Stimulated activated CD4-positive, alpha-beta T cell treated with anti-CD3 and anti-CD28 coated beads, TNF-alpha, amount 100 ng/mL, for 4 hours (primary cell): ENCODE measurements at places on chromosomes 2 and 18.

DNA sequence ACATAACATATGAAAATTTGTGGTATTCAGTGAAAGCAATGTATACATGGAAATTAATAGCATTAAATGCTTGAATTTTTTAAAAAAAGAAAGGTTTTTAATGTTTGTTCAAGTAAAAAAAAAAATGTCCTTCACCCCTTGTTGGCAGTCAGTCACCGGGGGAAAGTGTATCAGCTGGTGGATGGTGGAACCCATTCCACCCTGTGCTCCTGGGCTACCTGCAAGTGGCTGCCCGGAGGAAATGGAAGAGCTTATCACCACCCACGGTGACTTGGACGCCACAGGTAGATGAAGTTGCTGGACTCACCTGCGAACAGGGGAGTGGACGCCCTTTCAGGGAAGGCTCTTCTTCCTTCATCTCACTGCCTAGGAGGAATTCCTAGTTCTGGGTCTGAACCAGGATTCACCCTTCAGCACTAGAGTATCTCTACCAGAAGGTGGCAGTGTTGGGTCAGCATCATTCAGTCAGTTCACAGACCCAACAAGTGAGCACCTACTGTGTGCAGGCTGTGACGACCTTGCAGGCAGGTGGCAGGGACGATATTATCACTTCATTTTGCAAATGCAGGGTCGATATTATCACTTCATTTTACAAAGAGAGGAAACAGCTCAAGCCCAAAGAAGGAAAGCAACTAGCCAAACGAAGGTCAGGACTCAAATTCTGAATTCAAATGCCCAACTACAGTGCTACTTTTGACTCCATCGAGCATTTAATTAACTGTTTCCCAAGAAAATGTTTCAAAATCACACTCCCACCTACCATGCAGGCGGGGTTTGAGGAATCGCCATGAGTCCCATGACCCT is 35.8 kb downstream of the CIB4 start:
- DNase-seq = no peak

GRCh38 chr2:211709389-211709788 is 829.2 kb downstream of the ERBB4 start:
- no peak for DNase-seq

- no peak for DNase-seq
These were observed 53.2 kb downstream of the SH3BP4 start for GRCh38 chr2:235005023-235005422.

DNA sequence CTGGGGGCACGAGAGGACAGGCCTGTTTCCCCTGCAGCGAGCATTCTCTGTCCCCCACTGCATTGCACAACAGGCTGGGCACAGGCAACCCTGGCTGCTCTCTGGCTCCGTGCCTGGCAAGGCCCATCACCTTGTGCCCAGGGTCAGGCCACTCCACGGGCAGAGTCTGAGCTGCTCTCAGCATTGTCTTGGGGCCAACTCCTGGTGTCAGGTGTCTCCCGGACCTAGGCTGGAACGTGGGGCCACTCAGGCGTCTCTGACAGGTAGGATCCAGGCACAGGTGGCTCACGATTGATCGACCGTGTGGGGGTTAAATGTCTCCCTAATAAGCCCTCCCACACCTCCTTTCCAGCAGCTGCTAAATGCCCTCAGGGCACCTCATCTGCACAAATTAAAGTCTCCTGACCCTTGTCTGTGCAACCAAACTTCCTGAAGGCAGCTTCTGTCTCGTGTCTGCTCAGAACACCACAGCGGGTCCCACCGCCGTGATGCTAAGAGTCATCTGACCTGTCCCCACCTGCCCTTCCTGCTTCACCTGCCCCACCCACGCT is 66.6 kb upstream of the GPC1 start:
- DNase-seq = no peak

DNA sequence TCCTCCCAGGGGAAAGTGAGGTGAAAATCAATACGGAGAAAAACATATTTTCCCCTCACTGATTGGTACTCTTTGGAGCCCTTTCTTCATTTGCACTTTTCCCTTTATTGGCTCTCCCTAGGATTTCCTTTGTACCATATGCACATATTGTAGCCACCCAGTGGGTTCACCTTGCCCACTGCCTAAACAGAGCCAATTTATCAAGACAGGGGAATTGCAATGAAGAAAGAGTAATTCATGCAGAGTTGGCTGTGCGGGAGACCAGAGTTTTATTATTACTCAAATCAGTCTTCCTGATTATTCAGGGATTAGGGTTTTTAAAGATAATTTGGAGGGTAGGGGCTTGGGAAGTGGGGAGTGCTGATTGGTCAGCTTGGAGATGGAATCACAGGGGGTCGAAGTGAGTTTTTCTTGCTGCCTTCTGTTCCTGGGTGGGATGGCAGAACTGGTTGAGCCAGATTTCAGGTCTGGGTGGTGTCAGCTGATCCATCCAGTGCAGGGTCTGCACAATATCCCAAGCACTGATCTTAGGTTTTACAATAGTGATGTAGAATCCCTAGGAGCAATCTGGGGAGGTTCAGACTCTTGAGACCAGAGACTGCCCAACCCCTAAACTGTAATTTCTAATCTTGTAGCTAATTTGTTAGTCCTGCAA is 15.1 kb upstream of the KCNE4 start:
- no peak for DNase-seq

- DNase-seq = peak; percentile 33
These were observed 1.3 kb upstream of the ZBTB14 start for GRCh38 chr18:5296706-5297320.

GRCh38 chr2:43585708-43586107 is 10.1 kb downstream of the THADA start:
- no peak for DNase-seq

DNA sequence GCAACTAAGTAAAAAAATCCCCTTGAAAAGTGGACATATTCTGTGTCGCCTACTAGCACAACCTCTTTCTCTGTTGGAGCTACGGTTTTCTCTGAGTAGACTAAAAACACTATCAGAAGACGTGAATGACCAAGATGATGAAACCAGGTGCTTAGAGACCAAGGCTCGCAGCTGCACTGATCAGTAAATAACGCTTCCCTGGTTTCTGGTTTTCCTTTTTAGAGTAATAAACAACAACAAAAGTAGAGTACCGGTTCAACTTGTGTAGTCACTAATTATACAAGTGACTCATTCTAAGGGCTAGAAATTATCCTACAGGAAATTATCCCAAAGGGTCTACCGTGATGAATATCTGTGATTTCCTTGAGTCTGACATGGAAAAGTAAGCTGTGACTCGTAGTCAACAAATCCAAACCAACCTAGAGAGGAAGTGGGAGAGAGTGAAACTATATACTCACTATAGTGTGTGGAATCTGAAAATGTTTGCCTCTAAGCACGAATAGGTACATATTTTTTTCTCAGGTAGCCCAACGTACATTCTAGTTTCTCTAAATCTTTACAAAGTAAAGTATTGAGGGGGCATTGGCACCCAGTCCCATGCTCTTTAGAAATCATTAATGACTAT is 17.8 kb downstream of the RASGRP3 start:
- no peak for DNase-seq

GRCh38 chr18:66553824-66554223 is 50.1 kb downstream of the CDH19 start:
- DNase-seq = no peak

- DNase-seq = no peak
These were observed 50.8 kb downstream of the RTTN start for GRCh38 chr18:70154591-70155194.

GRCh38 chr2:176891105-176891504 is 321.5 kb upstream of the HNRNPA3 start:
- DNase-seq = no peak

DNA sequence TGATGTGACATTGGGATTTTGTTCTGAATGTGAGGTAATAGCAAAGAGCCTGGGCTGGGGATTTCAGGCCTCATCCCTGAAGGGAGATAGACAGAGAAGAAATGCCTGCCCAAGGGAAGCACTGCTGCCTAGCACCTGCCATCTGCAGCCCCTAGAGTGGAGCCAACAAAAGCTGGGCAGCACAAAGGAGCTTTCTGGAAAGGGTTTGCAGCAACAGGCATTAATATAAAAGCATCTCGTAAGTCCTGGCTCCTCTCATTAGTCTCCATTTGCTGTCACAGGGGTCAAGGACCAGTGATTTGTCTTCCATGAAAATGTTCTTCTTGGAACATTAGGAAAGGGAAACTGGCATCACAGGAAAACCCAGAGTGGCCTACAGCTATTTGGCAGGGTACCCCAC is 157.2 kb upstream of the SLC14A2 start:
- DNase-seq = no peak

- no peak for DNase-seq
These were observed 42.7 kb downstream of the MAL start for GRCh38 chr2:95068256-95068655.

GRCh38 chr2:64847930-64848329 is 141.3 kb upstream of the SLC1A4 start:
- DNase-seq = no peak

DNA sequence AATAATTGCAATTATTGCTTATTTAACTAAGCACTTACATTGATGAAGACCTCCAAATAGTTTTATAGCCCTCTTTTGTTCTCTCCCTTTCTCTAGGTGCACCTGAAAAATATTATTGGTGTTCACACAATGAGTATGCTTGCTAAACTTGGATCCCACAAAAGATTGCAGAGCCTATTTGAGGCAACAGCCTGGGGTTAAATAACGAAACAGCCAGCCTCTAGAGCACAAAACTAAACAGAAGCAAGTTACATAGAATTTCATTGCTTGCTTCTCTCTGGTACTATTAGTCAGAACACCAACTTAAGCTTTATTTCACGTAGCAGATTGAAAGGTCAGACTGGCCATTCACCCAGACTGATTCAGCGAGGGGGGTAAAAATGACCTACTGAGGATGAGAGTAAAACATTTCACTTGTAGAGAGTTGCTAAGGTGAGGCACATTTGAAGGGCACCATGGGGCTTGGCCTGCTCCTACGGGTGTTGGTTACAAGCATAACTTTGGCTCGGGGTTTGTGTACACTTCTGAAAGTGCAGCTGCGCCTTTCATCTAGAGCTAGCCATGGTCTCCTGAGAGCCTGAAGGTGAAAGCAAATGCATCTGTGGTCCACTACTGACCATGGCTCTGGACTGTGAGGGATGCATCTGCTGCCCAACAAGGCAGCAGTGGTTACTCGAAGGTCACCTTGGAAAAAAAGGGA is 225.1 kb upstream of the LRRTM1 start:
- no peak for DNase-seq

DNA sequence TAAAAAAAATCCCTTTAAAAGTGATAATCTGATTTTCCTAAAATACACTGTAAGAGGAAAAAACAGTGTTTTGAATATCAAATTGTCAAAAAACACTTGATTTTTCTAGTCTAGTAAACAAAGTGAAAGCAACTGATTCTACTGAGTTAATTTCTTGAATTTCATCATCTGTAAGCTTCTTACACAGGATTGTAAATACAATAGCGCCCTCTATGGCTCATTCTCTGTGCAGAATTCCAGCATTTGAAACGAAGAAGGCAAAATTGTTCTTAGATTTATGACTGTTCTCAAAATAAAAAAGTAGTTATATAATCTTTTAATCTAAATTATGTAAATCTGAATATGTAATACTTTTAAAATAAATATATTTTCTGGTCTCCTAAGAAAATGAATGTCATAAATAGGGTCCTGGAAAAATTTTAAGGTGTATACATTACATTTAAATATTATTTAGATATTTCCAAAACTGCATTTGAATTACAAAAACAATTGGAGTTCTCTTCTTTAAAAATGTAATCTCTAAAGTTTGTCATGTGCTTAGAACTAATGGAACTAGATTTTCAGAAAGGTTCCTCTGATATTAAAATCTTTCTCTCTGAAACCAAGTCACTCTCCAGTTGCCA is 176.9 kb upstream of the MC4R start:
- no peak for DNase-seq

- no peak for DNase-seq
These were observed 33.1 kb upstream of the REG3G start for GRCh38 chr2:78992451-78992806.

GRCh38 chr2:196160101-196160500 is 11.3 kb downstream of the STK17B start:
- no peak for DNase-seq
